ENCODE measurements at places on chromosomes 2 and 18. TPM values are rescaled to one million over a fixed set of nuclear protein-coding genes. Genes with fewer than 3 reads are reported as not detected.

FBXO15 gene
- 1.2 TPM for total RNA-seq

CXCR1 gene
- not detected for total RNA-seq

DSG2 gene
- total RNA-seq, result 0.73 TPM

ANKRD30BL gene
- total RNA-seq, result not detected

GPBAR1 gene
- total RNA-seq, result not detected

UPP2 gene
- total RNA-seq, result not detected

NT5C1B gene
- not detected for total RNA-seq

SERPINB3 gene
- not detected for total RNA-seq

RSAD2 gene
- 0.50 TPM for total RNA-seq

GPAT2 gene
- 16.2 TPM for total RNA-seq

Data from smooth muscle cell of trachea (primary cell).